ENCODE measurements at places on chromosomes 16 and 17.

DNA sequence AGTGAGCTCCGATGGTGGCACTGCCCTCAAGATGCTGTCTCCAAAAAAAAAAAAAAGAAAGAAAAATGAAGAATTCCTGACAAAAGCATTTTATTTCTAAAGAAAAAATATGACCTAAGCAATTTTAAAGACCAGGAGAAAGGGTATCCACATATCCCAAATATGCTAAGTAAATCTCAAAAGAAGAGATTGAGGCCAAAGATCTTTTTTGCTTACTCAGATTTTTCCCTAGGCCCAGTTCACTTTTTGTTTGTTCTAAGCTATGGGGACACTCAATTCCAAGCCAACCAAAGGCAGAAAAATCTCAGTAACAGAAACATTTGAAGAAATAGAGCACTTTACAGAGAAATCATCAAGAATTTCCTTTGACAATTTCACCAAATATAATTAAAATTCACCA, 150.8 kb downstream of the SOX9 start:
- DNase-seq = no peak

- DNase-seq = no peak
Observed at GRCh38 chr17:48549281-48549630, 4.3 kb upstream of the HOXB2 start.

- no peak for DNase-seq
Observed at GRCh38 chr17:6661464-6661848, 9.9 kb downstream of the C17orf100 start.

GRCh38 chr16:26727848-26728247, 338.9 kb upstream of the C16orf82 start:
- DNase-seq = no peak

GRCh38 chr17:34996422-34997285, 16.3 kb downstream of the LIG3 start:
- no peak for DNase-seq

DNA sequence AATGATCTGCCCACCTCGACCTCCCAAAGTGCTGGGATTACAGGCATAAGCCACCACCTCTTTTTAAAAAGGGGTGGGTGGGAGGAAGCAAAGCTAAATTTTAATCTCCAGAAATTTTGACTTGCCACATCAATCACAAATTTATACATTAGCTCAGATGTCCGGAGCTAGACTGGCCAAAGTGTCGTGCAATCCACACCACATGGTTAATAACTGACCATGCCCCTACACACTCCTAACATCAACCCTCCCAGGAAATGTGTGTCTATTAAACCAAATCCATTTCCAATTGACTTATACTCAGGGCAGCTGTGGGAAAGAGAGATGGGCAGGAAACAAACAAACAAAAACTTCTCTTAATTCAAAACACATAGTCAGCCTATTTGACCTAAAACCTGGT, 29.9 kb downstream of the SMURF2 start:
- DNase-seq = no peak

GRCh38 chr16:3194792-3195191, 6.8 kb downstream of the OR1F1 start:
- no peak for DNase-seq

GRCh38 chr17:9240659-9241370, 219.5 kb downstream of the NTN1 start:
- DNase-seq = no peak

- DNase-seq = no peak
Observed at GRCh38 chr16:83622010-83622409, 185.8 kb upstream of the HSBP1 start.

DNA sequence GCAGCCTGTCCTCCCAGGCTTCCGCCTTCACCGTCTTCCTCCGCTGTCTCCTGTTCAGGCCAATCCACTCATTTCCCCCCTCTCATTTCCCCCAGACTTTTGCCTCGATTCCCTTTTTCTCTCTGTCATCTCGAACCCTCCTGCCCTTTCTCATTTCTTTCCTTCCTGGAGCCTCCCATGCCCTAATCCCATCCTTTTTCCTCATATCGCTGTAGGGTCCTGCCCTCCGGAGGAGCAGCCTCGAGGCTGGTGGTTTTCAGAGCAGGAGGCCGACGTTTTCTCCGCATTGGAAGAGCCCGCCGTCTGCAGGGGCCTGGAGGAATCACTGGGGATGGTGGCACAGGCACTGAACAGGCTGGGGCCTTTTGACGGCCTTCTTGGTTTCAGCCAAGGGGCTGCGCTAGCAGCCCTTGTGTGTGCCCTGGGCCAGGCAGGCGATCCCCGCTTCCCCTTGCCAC, 597 bp downstream of the OVCA2 start:
- DNase-seq = no peak

- no peak for DNase-seq
Observed at GRCh38 chr16:73230651-73231050, 182.7 kb upstream of the ZFHX3 start.

GRCh38 chr16:85979605-85980004, 80.6 kb downstream of the IRF8 start:
- no peak for DNase-seq

- no peak for DNase-seq
Observed at GRCh38 chr17:76513306-76513692, 12.1 kb upstream of the RHBDF2 start.
